ENCODE measurements at places on chromosomes 5 and 9.

DNA sequence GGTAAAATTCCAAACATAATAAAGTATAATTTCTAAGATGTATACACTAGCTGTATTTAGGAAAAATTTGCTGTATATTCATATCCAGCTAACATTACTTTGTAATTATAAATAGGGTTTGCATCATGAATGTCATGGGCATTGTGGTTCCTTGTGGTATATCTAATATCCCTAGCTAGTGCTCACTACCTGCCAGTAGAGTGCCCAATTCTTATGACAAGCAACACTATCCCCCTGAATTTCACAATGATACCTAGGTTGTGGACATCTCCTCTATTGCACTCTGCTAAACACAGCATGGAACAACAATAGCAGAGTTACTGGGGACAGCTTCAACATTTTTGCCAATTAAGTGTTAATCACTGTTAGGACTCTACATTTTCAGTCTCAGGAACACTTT lies 1656.5 kb downstream of the EFNA5 start:
- no peak for DNase-seq

DNA sequence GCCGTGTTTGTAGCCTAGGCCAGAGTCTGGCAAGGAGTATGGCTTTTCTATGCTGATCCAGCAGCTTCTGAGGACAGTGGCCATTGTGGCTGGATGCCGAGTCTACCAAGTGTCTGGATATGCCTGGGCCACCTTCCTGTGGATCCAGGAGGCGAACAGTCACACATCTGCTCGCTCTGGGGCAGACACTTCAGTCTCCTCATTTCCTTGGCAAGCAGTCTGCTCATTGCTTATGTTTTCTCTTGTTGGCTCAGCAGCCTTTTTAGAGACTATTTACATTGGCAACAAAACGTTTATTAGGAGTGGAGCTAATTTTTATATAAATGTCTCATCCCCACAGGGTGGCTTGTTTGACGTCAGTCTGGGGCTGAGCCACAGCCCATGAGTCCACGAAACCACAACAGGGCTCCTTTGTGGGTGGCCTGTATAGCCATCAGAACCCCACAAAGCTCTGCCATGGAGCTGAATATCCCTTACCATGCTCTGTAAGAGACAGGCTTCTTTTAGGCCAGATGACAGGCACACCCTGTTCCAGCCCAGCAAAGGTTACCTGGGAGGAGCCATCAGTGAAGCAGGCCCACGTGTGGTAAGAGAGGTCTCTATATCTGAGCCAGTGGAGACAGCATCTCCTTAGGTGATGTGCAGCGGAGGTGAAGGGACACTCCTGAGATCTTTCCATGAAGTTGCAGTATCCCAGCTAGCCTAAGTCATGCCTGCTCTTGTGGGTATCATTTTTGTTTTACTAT lies 221.7 kb downstream of the DIRAS2 start:
- peak; percentile 11 for DNase-seq

GRCh38 chr5:1519631-1520210 lies 4.0 kb downstream of the LPCAT1 start:
- no peak for DNase-seq

DNA sequence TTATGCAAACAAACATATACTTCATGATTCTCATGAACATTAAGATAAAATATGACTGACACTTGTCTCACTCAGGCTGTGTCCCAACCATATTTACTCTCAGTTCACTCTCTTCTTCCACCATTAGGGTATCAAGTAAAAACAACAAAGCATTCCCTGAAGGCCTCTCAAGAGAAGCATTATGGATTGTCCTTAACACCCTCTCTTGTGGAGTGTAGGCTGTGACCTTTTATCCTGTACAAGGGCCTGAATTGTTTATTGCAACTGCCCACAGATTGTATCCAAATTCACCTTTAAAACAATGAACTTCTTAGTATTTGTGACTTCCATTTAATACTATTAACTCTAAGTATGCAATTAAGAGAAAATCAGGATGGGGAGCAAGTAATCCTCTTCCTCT lies 78.1 kb downstream of the RICTOR start:
- DNase-seq, result no peak

DNA sequence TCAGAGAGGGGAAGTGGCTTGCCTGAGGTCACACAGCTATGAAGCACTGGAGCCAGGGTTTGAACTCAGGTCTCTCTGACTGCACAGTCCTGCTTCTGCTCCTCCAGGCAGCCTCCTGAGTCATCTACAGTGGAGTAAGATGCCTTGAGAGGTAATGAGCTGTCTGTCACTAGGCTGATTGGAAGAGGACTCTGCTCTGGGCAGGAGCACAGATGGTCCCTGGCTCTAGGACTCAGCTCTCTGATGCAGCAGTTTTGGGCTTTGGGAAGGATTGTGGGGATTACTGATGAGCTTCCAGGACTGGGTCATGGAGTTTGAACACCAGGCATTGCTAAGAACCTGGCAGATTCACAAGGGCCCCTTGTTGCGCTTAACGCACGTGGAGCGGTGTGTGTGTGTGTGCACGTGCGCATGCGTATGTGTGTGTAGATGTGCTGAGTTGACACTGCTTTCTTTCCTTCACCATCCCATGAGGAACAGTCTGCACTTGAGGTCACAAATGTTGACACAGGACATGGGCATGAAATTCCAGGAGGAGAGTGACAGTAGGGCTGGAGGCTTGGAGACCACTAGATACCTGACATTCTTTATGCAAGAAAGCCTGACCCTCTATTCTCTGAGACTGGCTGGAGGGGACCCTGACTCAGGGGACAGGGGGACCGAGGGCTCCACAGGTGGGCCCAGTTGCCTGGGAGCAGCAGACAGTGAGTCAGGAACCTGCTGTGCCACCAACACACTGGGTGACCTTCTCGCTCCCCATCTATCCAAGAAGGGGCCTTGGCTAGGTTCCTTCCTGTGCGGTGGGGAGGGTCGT lies 170.5 kb downstream of the RGS3 start:
- no peak for DNase-seq

- DNase-seq, result peak; percentile 36
Measured at GRCh38 chr5:75623846-75624245, 12.6 kb downstream of the ANKDD1B start.

GRCh38 chr9:114033397-114034103 lies 44.5 kb downstream of the AMBP start:
- peak; percentile 27 for DNase-seq

GRCh38 chr5:160445132-160445531 lies 23.5 kb downstream of the PTTG1 start:
- DNase-seq, result no peak

- no peak for DNase-seq
Measured at GRCh38 chr5:2588850-2589501, 162.5 kb downstream of the IRX2 start.

DNA sequence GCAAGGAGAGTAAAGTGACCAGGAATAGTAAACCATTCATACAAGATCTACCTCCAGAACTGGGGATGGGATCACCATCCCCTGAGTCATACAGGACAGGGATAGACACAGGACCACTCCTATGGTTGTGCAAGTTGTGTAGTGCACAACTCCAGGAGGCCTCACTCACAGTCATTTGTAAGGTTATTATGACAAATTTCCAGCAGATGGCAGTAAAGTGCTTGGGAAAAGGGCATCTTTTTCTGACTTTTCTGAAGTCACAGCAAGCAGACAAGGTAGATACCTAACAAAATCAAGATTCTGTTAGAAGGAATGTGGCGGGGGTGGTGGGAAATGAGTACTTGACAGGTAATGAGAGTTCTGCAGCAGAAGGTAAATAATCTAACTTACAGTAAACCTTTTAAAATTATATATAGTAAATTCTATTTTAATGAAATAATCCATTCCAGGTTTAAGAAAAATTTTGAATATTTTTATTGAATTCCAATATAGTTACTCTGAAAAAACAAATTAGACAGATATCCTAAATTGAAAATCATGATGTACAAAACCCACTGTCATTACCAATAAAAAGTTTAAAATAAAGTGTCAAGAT lies 16.7 kb upstream of the KIF27 start:
- DNase-seq, result peak; percentile 43

GRCh38 chr5:99651298-99651697 lies 722.5 kb upstream of the CHD1 start:
- no peak for DNase-seq

DNA sequence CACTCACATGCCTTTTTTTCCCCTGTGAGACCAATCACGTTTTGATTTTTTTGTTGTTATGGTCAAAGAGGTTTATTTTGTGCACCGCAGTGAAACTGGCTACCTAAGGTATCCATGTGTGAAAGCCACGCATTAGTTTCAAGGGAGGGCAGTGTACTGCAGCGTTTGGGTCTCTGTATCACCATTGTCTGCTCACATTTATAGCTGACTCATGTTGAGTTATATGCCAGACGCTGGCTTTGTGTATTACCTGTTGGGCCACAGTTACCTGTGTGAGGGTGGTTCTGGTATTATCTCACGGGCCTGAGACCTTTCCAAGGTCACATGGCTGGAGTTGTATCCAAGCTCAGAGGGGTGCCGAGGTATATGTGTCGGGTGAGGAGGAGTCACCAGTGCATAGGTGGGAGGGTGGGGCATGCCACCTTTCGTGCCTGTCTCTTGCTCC lies 75.8 kb downstream of the ARHGAP26 start:
- DNase-seq, result no peak

DNA sequence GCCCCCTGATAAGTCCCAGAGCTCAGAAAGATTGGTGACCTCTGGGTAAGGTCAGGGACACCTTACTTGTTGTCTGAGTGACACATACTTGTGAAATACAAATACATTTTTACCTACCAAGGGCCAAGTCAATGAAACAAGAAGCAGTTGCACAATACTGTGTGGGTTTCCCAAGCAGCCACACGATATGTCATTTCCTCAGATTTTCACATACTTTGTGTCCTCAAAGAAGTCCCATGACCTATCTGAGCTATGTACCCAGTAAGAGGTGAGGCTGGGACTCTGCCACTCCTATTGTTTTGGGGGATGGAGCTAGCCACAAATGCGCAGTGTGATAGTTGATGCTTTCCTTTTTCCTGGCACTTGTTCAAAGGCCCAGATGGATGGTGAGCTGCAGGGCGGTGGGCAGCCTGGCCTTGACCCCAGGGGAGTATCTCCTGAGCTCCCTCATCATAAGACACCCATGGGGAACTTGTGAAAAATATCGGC lies 4.8 kb upstream of the SLC25A51 start:
- no peak for DNase-seq

DNA sequence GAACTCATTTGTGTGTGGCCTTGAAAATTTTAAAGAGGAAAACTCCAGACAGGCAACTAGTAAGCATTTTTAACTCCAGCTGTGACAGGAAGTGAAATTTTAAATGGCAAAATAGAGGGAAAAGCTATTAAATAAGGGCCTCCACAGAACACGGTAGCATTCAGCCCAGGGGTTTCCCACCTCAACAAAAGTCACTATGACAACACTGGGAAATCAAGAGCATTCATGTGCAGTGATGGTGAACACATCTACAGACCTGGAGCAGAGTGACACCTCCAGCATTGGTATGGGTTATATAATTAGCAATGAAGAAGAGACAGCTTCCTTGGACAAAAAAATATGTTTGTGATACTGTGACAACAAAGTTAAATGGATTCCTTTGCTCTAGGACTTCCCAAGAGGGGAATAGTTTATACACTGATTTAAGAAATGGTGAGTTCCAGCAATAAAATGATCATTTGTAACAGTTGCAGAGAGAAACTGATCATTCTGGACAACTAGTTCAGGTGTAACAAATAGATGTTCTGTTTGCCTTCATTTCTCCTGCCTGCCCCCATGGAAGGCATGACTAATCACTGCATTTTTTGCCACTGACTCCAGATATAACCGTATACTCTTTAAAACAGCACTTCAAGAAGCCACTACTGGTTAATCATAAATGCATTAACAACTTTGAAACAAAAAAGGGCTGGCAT lies 93.3 kb upstream of the SLC44A1 start:
- DNase-seq, result no peak

DNA sequence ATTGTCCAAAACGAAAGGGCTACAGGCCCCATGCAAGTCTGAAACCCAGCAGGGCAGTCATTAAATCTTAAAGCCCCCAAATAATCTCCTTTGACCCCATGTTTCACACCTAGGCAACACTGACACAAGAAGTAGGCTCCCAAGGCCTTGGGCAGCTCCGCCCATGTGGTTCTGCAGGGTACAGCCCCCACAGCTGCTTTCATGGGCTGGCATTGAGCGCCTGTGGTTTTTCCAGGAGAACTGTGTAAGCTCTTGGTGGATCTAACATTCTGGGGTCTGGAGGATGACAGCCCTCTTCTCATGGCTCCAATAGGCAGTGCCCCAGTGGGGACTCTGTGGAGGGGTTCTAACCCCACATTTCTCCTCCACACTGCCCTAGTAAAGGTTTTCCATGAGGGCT lies 623.5 kb downstream of the PRR16 start:
- no peak for DNase-seq

GRCh38 chr9:136525207-136525606 lies 20.6 kb downstream of the NOTCH1 start:
- no peak for DNase-seq

- no peak for DNase-seq
Measured at GRCh38 chr5:146051678-146052077, 53.7 kb downstream of the PLAC8L1 start.

GRCh38 chr5:98586581-98586980 lies 186.9 kb upstream of the RGMB start:
- DNase-seq, result no peak

GRCh38 chr5:75362474-75362975 lies 25.5 kb downstream of the HMGCR start:
- DNase-seq, result no peak

DNA sequence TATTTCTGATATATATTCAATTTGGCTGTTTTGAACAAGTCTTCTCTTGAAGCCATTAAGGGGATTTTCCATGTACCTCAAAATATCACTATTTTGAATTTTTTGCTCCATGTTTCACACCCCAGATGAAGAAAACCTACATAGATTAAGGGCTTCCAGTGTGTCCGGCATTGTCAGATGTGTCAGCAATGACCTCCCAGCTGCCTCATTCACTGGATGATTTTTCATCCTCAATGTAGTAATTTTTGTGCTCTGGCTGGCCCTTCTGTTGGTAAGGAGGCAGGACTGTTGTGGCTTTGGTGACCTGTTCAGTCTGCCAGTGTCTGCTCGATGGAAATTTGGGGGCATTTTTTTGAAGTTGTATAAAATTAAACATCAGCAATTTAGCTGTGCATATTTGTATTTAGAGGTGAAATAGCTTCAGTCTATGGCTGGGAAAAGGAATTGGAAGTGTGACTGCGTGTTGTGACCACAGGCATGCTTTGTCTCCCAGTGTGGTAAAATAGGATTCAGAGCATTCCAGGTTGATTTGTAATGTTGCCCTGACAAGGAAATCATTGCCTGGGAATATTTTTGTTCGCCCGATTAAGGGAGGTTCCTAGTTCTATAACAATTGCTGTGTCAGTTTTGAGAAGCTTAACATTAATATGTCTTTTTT lies 312.4 kb downstream of the ARHGEF28 start:
- peak; percentile 91 for DNase-seq

GRCh38 chr9:116844621-116845020 lies 157.5 kb downstream of the TRIM32 start:
- DNase-seq, result no peak

DNA sequence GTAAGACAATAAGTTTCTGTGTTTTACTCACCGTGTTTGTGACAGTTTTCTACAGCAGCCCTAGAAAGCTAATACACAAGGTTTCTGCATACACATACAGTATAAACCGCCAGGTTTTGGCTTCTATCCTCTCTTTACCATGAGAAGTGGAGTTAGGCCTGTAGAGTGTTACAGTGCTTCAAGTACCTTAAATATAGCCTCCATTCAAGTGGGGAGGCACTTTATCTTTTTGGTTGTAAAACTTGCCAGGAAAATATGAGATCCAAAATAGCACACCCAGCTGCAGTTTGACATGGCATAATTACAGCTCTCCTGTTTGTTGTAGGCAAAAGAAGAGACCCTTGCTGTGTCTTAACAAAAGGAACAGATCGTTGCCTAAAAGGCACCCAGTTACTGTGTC lies 90.3 kb upstream of the PTPN3 start:
- no peak for DNase-seq

- peak; percentile 9 for DNase-seq
Measured at GRCh38 chr5:28576022-28576421, 1537.6 kb upstream of the CDH9 start.
